ENCODE measurements at places on chromosomes 11 and 22.

DNA sequence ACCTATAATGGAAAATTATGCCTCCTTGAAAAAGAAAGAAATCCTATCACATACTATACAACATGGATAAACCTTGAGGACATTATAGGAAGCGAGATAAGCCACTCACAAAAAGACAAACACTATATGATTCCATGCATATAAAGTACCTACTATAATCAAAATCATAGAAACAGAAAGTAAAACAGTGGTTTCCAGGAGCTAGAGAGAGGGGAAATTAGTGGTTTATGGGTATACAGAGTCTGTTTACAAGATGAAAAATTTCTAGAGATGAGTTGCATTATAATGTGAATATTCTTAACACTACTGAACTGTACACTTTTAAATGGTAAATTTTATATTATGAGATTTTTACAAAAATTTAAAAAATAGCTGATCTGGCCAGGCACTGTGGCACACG lies 40.5 kb upstream of the ARHGAP42 start:
- no peak for DNase-seq

GRCh38 chr11:60947700-60948099 lies 4.3 kb downstream of the SLC15A3 start:
- no peak for DNase-seq

GRCh38 chr11:33373636-33374035 lies 116.5 kb downstream of the HIPK3 start:
- DNase-seq: no peak

- no peak for DNase-seq
Measured at GRCh38 chr11:131324921-131325570, 45.4 kb upstream of the NTM start.

DNA sequence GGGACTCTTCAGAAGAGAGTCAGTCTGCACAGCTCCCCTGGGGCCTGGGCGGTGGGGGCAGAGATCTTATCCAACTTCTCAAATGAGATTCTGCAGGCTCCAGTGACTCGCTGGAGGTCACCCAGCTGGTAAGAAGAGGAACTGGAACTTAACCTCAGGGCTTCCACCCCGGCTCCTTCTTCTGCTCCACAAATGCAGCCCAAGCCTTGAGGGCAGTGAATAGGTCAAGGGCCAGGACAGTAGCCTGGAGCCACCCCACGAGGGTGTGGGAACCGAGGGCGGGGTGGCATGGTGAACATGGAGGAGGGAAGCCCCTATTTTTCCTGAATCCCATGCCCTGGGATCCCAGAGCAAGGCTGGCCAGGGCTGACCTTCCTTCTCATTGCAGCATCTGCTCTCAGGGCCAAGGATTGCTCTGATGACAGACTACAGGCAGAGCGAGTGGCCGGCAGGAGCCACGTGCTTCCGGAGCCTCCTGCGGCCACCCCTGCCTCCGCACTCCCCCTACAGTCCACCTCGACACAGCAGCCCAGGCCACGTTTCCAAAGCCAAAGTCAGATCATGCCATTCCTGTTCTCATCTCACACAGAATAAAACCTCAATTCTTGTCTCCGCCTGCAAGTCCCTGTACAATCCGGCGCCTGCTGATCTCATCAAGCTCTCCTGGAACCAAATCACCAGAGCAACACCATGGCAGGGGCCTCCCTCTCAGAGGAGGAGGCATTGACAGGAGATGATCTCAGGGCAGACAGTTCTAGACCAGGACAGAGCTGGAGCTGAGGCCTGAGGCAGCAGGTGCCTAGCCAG lies 21.1 kb upstream of the UPK3A start:
- peak; percentile 97 for DNase-seq

- DNase-seq: no peak
Measured at GRCh38 chr11:94882931-94883330, 90.4 kb downstream of the CWC15 start.

All from HuH-7 (cell line).